ENCODE measurements at places on chromosomes 12 and 14. TPM values are rescaled to one million over a fixed set of nuclear protein-coding genes. Genes with fewer than 3 reads are reported as not detected.

DNA sequence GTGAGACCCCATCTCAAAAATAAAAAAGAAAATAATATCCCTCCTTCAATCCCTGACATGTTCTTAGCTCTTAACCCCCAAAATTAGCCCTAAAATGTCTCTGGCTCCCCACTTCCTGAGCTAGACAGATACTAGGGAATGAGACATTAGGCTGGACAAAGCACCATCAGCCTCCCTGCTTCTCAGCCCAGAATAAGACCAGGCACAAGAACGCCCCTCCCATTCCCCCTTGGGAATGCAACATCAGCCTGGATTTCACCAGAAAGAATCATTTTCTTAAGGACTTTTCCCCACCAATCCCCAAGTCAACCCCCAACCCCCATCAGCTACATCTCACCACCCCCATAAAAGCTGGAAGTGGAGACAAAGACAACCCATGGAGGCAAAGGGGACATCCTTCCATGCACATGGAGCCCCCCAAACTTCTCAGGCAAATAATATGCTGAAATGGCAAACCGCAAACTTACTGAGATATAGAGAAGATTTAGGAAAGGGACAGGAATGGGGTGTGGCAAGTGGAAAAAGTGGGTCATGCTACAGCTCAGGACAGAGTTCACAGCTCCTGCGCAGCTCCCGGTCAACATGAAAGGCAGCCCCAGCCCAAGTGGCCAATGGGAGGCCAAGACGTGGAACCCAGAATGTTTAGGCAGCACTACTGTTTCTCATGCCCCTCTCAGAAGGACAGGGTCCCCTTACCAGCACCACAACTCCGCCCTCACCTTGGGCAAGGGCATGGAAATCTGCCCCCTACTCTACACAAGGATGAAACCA lies 2.7 kb downstream of the CHD4 start:
- H3K4me1 ChIP-seq: peaks cover 45% of the 10 kb centered on the region
- H3K27me3 ChIP-seq: no peaks in the 10 kb centered on the region
- H3K36me3 ChIP-seq: peaks cover 30% of the 10 kb centered on the region

Gene RGS6
- total RNA-seq: 1.6 TPM

DNA sequence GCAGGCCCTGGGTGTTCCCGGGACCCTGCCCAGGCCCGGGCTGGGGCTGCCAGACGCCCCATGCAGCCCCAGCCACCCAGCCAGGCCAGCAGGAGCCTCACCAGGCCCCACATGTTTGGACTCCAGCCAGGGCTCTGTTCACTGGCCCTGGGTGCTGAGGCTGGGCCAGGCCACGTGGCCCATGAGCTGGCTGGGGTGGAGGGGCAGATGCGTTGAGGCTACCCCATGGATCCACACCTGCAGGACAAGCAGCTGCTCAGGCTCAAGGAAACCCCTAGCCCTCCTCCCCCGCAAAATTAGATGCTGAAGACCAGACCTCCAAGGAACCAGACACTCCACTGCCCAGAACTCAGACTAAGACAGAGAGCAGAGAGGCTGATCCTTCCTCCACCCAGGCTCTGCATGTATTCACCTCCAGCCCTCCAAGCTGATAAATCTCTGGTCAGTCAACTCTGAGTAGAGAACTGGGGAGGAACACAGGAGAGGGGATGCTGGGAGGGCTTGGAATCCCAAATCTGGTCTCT lies 1.6 kb downstream of the CDH24 start:
- peaks cover 19% of the 10 kb centered on the region for H3K36me3 ChIP-seq
- DNase-seq: no peak
- H3K4me1 ChIP-seq: peaks cover 20% of the 10 kb centered on the region
- no peak overlapping the region for H3K4me3 ChIP-seq
- no peaks in the 10 kb centered on the region for H3K27me3 ChIP-seq

- H3K27me3 ChIP-seq: no peaks in the 10 kb centered on the region
- no peak for DNase-seq
- H3K4me1 ChIP-seq: peaks cover 43% of the 10 kb centered on the region
- no peak overlapping the region for H3K27ac ChIP-seq
- H3K36me3 ChIP-seq: no peaks in the 10 kb centered on the region
Observed at GRCh38 chr12:52195065-52195730, 3.4 kb upstream of the KRT80 start.

- peak overlapping the region; percentile 76 for H3K4me3 ChIP-seq
- H3K36me3 ChIP-seq: no peaks in the 10 kb centered on the region
- peaks cover 10% of the 10 kb centered on the region for H3K4me1 ChIP-seq
Observed at GRCh38 chr12:116818341-116818856, 62.8 kb downstream of the HRK start.

- H3K4me1 ChIP-seq: no peaks in the 10 kb centered on the region
- peaks cover 68% of the 10 kb centered on the region for H3K36me3 ChIP-seq
- no peak overlapping the region for H3K4me3 ChIP-seq
- H3K27me3 ChIP-seq: no peaks in the 10 kb centered on the region
- no peak overlapping the region for H3K27ac ChIP-seq
Observed at GRCh38 chr12:109197327-109197726, 80.9 kb downstream of the ACACB start.

- no peak for DNase-seq
- H3K4me3 ChIP-seq: no peak overlapping the region
- H3K27ac ChIP-seq: no peak overlapping the region
- no peaks in the 10 kb centered on the region for H3K36me3 ChIP-seq
Observed at GRCh38 chr12:5114436-5114835, 70.8 kb downstream of the KCNA5 start.

Gene TAMALIN
- total RNA-seq: 9.2 TPM

Gene ESRRB
- not detected for total RNA-seq

DNA sequence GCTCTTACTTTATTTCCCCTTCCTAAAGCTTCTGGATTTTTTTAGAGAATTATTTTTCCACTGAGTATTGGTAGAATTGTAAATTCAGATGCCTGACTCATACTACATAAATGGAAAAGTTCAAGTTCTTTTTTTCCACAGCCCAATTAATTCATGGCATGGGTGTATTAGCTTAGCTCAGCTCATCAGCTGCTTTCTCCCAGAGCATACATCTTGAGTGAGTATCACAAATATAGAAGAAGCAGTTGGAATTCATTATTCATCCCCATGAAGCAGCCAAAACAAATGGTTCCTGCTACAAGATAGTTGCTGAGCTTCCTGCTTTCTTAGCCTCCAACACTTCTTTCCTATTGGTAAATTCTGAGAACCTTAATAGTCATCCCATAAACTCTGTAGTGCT lies 105.1 kb downstream of the C12orf50 start:
- no peak overlapping the region for H3K4me3 ChIP-seq
- H3K36me3 ChIP-seq: no peaks in the 10 kb centered on the region
- DNase-seq: no peak
- H3K27me3 ChIP-seq: no peaks in the 10 kb centered on the region
- H3K4me1 ChIP-seq: no peaks in the 10 kb centered on the region
- no peak overlapping the region for H3K27ac ChIP-seq

- H3K27me3 ChIP-seq: no peaks in the 10 kb centered on the region
- H3K4me1 ChIP-seq: no peaks in the 10 kb centered on the region
- DNase-seq: no peak
- H3K36me3 ChIP-seq: no peaks in the 10 kb centered on the region
Observed at GRCh38 chr14:96960598-96961116, 163.5 kb downstream of the VRK1 start.

Gene ZNF384
- 28.8 TPM for total RNA-seq

- no peaks in the 10 kb centered on the region for H3K27me3 ChIP-seq
- DNase-seq: no peak
- H3K4me1 ChIP-seq: no peaks in the 10 kb centered on the region
- no peaks in the 10 kb centered on the region for H3K36me3 ChIP-seq
- no peak overlapping the region for H3K4me3 ChIP-seq
- H3K27ac ChIP-seq: no peak overlapping the region
Observed at GRCh38 chr14:79608446-79608845, 602.9 kb downstream of the DIO2 start.

DNA sequence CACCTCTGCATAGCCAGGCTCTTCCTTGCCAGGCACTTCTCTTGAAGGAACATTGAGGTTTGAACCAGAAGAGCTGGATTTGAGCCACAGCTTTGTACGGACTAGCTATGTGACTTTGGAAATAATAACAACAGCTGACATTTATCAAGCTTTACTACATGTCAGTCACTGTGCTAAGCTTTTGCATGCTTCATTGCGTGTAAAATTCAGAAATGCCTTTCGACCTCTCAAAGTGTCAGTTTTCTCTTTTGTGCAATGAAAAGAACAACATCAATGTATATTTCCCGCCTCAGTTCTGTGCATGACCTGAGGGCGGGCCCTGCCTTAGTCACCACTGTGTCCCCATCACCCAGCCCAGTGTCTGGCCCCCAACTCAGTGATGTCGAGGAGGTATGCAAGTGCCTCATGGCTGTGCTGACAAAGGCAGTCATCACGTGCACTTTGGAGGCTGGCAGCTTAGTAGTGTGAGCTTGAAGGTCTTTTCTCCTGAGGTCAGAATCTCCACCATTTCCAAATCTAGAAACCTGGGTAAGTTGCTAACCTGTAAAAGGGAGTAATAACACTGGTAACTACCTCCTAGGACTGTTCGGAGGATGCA lies 17.9 kb upstream of the AQP2 start:
- no peak overlapping the region for H3K4me3 ChIP-seq
- no peaks in the 10 kb centered on the region for H3K36me3 ChIP-seq
- no peaks in the 10 kb centered on the region for H3K27me3 ChIP-seq
- H3K27ac ChIP-seq: no peak overlapping the region
- no peaks in the 10 kb centered on the region for H3K4me1 ChIP-seq
- no peak for DNase-seq

GRCh38 chr12:47773062-47773857 lies at the start of gene SLC48A1:
TSS of gene SLC48A1 (plus strand) at chr12:47773238. CDS start at chr12:47773305, 67 bp downstream.
- DNase-seq: peak; percentile 87
- peak within 1 kb of the TSS; percentile 89 for H3K27ac ChIP-seq
- peaks cover 50% of the 10 kb centered on the region for H3K4me1 ChIP-seq
